ENCODE measurements at places on chromosomes 1 and 21.

DNA sequence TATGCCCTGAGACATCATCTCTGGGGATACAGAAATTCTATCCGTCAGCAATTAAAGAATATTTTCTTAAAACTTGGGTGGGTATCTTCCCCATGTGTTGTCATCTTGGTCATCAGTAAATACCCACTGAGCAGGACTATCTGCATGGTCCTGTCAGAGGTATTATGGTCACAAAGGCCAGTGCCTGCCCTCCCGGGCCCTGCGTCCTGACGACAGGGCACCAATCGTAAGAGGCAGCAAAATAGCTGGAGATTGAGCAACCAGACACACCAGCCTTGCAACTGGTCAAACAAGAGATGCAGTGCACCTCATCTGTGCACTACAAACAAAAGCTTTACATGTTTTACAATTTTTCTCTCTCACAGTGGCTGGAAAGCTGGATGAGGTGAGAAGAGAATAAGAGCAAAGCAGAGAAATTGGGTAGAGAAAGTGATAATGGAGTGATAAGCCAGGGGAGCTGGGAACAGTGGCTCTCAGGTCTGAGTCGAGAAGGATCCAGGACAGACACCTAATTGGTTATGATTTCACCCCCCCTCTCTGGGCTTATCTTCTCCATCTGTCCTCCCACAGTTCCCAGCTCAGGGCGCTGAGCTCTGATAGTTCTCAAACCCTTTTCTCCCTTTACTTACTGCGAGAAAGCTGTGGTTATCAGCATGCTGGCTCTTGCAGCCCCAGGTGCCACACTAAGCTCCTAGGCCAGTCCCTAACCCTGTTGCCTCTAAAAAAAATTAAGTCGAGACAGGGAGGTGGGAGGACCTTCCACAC, 8.8 kb upstream of the SRP9 start:
- DNase-seq, result no peak

DNA sequence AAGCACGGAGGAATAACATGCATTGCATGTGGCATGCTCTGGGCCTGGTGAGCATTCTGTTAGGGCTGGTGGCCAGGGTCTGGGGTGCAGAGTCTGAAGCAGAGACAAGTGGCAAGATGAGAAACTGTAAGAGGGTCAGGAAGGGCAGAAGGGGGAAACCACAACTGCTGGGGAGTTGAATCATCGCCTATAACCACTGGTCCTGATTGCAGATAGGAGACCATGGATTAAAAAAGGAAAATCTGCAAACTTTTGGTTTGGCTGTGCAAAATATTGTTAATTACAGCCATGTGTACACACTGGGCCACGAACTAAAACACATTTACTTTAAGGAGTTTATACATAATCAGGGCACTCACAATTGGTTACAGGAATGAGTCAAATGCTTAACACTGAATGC, 76.6 kb downstream of the TGFBR3 start:
- no peak for DNase-seq

- no peak for DNase-seq
These were observed 108.5 kb upstream of the LRRC7 start for GRCh38 chr1:69459244-69459643.

GRCh38 chr1:226135059-226135651, 51.4 kb downstream of the ACBD3 start:
- no peak for DNase-seq

- no peak for DNase-seq
These were observed 27.5 kb downstream of the PRMT2 start for GRCh38 chr21:46662765-46663500.

DNA sequence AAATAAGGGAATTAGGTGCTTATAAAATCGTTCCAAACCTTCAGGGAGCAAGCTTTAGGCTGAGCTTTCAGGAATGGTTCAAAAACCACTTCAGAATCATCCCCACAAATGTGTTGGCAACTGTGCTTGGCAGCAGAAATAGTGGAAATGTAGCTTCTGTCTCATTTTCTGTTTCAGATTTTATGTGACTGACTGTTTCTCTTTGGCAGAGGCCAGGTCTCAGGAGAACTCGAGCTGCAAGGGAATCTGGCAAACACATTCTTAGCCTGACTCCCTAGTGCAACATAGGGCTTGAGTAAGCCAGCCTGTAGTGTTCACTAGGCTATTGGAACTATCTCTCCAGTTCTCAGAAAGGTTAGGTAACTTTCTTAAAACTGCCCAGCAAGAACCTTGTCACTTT, 128.6 kb downstream of the PLA2G4A start:
- no peak for DNase-seq

- no peak for DNase-seq
These were observed 11.9 kb downstream of the PODN start for GRCh38 chr1:53073868-53074311.

DNA sequence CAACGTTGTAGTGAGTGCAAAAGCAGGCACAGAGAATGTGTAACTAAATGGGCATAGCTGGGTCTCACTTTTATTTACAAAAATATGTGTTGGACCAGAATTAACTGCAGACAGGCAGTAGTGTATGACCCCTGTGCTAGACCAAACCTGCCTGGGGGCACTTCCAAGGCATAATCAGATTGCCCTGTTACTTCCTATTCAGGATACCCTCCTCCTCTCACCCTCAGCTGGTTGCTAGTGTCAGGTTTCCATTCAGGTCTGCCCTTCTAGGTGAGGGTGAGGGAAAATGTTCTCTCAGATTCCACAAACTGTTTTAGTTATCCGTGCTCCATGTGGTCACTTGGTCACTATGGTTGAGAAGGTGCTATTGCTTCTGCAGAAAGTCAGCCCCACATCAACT, 387.3 kb downstream of the LMX1A start:
- no peak for DNase-seq

GRCh38 chr1:116165572-116165971, 54.4 kb downstream of the MAB21L3 start:
- no peak for DNase-seq

All from T-helper 2 cell (primary cell).